ENCODE measurements at places on chromosomes 5 and 9.

DNA sequence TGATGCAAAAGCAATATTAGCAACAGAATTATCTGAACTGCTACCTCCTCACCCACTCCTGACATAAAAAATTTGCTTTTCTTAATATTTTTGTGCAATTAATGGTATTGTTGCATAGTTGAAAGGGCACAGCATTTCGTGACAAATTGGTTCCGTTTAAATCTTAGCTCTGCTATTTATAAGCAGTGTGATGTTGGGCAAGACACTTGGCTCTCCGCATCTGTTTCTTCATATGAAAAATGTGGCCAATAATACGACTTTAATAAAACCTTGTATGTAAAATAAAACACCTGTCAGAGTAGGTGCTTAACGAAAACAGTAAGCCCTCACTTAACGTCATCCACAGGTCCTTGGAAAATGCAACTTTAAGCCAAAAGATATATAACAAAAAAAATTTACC, 4.2 kb downstream of the TMEM167A start:
- DNase-seq, result no peak

GRCh38 chr5:163408311-163408923, 29.0 kb upstream of the CCNG1 start:
- DNase-seq, result peak; percentile 25

GRCh38 chr5:95993266-95993665, 31.6 kb upstream of the ELL2 start:
- no peak for DNase-seq

GRCh38 chr9:16258708-16259107, 611.8 kb downstream of the BNC2 start:
- DNase-seq, result no peak

- DNase-seq, result no peak
Measured at GRCh38 chr5:150227606-150228273, 37.9 kb downstream of the SLC6A7 start.

- DNase-seq, result no peak
Measured at GRCh38 chr5:179393078-179393477, 47.8 kb upstream of the ADAMTS2 start.

DNA sequence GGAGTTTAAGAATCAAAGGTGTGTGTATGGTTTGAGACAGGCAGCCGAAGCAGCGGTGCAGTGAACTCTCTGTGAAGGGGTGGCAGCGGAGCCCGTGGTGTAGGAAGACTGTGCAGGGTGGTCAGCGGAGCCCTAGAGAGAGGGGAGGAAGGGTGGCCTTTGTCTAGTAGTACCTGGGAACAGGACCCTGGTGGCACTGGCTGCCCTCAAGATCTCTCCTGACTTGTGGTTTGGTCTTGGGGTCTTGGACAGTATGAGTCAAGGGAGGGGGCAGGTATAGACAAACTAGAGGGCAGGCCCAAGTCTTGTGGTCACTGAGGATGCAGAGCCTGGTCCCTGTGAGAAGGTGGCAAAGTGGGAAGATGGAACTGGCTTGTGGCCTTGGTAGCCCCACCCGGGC, 7.1 kb upstream of the NKX2-5 start:
- DNase-seq, result no peak

GRCh38 chr5:109905906-109906305, 216.2 kb downstream of the MAN2A1 start:
- no peak for DNase-seq

DNA sequence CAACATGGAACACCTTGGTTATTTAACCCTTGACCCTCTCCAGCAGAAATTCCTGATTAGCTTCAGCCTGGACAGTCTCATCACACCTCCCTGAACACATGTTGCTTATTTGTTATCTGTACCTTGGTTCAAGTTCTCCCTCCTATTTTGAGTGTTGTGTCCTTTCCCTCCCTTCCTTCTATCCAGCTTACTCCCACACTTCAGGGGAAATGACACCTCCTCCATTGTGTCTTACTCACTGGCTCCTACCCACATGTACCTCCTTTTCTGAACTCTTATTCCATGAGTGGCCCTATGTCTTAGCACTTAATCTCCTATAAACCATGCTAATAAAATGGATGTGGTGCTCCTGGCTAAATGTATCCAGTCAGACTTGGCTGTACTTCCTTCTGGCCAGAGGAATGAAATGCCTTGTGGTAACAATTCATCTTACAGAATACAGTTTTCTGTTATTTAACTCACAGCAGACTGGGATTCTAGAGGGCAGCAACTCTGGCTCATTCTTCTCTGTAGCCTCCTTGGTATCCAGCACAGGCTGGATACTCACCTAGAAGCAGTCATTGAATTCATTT, 11.2 kb downstream of the LIX1 start:
- DNase-seq, result no peak
